ENCODE measurements at places on chromosomes 7 and 10. TPM values are rescaled to one million over a fixed set of nuclear protein-coding genes. Genes with fewer than 3 reads are reported as not detected.

The ABCB1 gene
- 12.4 TPM for total RNA-seq

The CYP2C19 gene
- not detected for total RNA-seq

The CYP2C9 gene
- not detected for total RNA-seq

The CALHM3 gene
- total RNA-seq = 0.23 TPM

The SKIDA1 gene
- total RNA-seq = 0.33 TPM

DNA sequence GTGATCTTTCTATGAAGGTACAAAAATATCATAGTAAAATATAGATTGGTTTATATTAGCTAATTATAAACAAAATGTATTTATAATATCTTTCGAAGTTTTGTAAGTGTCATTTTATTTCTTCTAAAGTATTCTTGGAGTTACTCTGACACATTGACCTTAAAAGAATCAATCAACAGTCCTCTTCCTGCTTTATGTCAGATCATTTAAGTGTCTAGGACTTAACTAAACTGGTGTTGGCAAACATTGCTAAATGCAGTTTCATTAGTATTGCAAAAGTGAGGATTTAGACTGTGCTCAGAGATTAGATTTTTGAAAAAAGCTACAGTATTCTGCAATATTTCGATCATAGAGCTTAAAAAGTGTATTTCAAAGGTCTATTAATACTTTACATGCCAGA, 10.3 kb downstream of the GLCCI1 start:
- no peak for DNase-seq

- peak; percentile 83 for DNase-seq
Observed at GRCh38 chr7:19079066-19079465, 38.4 kb downstream of the TWIST1 start.

DNA sequence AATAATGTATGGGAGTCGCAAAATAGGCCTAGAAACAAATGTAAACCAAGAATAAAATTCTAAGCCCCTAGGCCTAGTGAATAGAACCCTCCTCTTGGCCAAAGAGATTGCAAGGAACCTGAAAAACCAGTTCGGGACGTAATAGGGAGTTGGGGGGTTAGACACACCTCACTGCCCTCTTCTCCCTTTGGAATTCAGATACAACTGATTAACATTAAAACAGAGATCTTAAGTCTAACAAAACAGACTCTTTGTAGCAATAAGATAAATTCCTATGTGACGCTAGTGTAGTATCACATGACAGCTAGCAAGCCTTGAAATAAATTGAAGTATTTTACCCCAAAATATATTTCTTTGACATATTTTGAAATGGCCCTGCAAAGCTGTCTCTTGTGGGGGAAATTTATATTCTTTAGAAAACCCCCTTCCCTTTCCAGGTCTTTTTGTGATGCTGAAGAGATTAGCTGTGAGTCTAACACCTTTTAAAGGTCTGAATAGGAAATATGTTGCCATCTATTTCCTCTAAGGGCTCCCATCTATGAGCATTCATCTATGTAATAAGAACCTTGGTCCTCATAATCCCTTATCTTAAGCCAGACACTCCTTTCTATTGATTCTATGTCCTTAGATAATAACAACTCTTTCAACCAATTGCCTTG, 623.4 kb upstream of the NRG3 start:
- DNase-seq = no peak

All from H4 (cell line).